ENCODE measurements at places on chromosomes 6 and 20.

GRCh38 chr20:44064501-44065400 lies 122.2 kb downstream of the JPH2 start:
- DNase-seq = no peak

DNA sequence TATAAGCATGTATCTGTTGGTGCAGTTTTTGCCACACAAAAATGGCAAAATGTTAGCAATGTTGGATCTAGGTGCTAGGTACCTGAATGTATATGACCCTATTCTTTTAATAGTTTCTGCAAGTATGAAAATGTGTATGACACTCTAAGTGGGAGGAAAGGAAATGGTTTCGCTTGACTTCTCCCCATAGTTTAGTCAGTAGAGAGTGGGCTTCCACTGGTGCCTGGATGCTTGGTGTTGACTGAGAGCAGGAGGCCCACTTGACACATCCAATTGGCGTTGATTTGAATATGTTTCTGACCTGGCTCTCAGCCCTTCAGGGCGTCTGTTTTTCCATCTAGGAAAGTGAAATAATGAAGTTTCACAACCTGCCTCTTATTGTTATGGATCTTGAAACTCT lies 41.8 kb upstream of the GABRR1 start:
- DNase-seq = no peak

DNA sequence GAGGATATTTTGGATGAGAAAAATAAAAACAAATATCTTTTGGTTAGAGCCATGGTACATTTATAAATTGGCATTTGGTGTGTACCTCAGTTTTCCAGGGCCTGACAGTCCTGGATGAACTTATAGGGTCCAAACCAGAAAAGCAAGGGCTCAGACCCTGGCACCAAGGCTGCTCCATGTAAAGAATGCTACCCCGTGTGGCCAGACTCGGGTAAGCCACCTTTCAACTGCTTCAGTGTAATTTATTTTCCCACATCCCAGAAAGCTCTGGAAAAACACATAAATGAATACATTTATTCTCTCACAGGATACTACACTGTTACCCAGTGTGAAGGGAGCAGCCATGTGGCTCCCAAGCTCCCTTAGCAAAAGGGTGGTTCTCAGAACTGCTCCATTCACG lies 13.8 kb downstream of the MRPL14 start:
- no peak for DNase-seq

GRCh38 chr20:13517831-13518230 lies 120.9 kb downstream of the TASP1 start:
- DNase-seq = no peak

- DNase-seq = no peak
Measured at GRCh38 chr20:56382696-56383095, 9.3 kb downstream of the AURKA start.

DNA sequence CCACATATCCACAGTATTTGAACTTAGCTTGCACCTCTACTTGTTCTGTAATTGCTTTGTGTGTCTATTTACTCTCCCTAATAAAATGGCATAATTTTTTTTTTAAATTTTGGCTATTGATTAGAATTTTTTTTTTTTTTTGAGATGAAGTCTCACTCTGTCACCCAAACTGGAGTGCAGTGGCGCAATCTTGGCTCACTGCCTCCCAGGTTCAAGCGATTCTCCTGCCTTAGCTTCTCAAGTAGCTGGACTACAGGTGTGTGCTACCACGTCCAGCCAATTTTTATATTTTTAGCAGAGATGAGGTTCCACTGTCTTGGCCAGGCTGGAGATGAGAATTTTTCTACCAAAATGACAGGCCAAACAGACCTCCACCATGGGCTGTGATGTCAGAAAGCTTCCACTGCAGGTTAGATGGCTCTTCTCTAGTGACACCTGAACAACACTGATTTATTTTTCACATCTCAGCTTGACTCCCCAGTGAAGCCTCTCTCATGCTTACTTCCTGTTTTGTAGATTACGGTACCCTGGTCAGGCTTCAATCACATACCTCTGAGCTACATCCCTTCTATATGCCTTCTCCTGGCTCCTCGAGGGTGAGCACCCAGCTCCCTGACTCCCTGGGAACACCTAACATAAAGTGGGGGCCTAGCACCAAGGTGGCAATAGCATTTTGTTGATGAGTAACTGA lies 112.8 kb downstream of the ARHGAP18 start:
- no peak for DNase-seq

- no peak for DNase-seq
Measured at GRCh38 chr6:47034421-47034820, 7.7 kb downstream of the ADGRF1 start.

DNA sequence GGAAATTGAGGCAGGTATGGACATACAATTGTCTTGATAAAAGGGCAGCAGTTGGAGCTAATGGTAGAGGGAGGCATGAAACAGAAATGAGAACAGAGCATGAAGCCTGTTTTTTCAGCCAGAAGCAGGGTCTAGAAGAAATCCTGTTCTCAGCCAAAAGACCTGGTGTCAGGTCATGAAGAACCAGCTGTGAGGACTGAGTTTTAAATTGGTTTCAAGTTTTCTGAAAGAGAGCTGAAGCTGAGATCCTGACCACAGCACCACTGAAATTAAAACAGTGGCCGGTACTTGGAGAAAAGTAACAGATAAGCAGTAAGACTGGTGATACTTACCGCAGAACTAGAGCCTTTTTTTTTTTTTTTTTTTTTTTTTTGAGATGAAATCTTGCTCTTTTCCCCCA lies 283.8 kb upstream of the BMP2 start:
- no peak for DNase-seq

- DNase-seq = no peak
Measured at GRCh38 chr20:42678895-42679294, 510.8 kb downstream of the PTPRT start.

DNA sequence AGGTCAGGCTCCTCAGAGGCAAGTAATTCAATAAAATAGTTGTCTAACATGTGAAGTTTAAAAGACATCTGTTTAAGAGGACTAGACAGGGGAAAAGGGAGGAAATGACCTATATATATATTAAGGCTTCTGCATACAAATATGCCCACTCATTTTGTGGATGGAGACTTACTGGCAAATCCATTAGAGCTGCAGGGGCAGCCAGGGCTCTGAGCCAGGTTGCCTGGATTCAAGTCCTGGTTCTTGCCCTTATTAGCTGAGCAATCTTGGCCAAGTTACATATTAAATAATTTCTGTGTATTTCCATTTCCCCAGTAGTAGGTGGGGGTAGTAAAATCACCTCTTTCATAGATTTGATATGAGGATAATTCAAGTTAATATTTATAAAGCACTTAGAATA lies 287.0 kb upstream of the RIMS1 start:
- no peak for DNase-seq
